ENCODE measurements at places on chromosomes 11 and 22. TPM values are rescaled to one million over a fixed set of nuclear protein-coding genes. Genes with fewer than 3 reads are reported as not detected.

- no peak for DNase-seq
- H3K27ac ChIP-seq = no peak overlapping the region
- no peaks in the 10 kb centered on the region for H3K4me1 ChIP-seq
- peaks cover 25% of the 10 kb centered on the region for H3K36me3 ChIP-seq
- no peaks in the 10 kb centered on the region for H3K27me3 ChIP-seq
Measured at GRCh38 chr11:6488342-6488741, 7.0 kb downstream of the TIMM10B start.

The TRIOBP gene
- total RNA-seq = 48.4 TPM

The POU2AF2 gene
- total RNA-seq = not detected

GRCh38 chr11:66337103-66337899 is 1.1 kb upstream of the RIN1 start:
- H3K36me3 ChIP-seq = no peaks in the 10 kb centered on the region
- peak overlapping the region; percentile 76 for H3K27ac ChIP-seq
- no peaks in the 10 kb centered on the region for H3K27me3 ChIP-seq
- H3K4me3 ChIP-seq = no peak overlapping the region

Measured in GM23338 (cell line).